ENCODE measurements at places on chromosomes 12 and 14.

GRCh38 chr14:100289916-100290606, 16.2 kb downstream of the SLC25A29 start:
- DNase-seq: no peak

- peak; percentile 32 for DNase-seq
Measured at GRCh38 chr14:24411443-24412389, 12.9 kb downstream of the NYNRIN start.

- no peak for DNase-seq
Measured at GRCh38 chr14:93879362-93879983, 47.7 kb upstream of the FAM181A start.

GRCh38 chr12:66539431-66539830, 139.4 kb downstream of the GRIP1 start:
- DNase-seq: no peak

- no peak for DNase-seq
Measured at GRCh38 chr12:48788524-48788853, 400 bp downstream of the ADCY6 start.

DNA sequence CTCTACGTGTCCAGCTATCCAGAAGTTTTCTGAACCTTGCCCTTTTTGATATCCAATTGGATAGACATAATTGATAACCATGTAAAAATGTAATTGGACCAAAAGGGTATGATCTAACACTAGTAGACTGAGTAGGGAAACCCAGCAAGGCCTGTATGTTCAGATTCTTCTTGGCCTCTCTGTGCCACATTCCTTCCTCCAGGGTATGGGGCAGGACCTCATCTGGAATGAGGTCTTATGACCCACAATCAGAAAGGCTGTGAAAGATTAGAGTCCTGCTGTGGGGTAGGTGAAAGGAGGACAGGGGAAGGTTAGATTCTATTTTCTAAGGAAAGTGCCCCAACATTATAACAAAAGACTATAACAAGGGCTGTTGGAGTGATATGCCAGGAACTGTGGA, 51.3 kb upstream of the A2ML1 start:
- DNase-seq: no peak

All from renal cortical epithelial cell (primary cell).